Mucosa of descending colon (tissue), 3 donors: ENCODE measurements at places on chromosomes 12 and 14.

DNA sequence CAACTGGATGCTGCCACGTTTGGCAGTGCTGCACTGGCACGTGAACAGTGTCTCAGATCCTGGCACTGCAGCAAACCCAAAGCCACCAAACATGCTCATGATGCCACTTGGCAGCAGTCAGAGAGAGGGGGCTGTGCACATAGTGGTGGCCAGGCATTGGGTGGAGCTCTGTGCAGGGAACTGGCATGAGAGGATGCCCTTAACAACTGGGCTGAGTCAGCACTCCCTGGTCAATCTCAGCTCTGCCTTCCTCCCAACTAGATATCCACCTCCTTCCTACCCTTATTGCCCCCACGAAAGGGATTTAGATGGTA lies 37.0 kb downstream of the ZFHX2 start:
- DNase-seq: no peak

- no peak for DNase-seq
Measured at GRCh38 chr12:112685321-112685720, 106.2 kb upstream of the RPH3A start.

GRCh38 chr12:58931518-58931917 lies 11.2 kb upstream of the LRIG3 start:
- no peak for DNase-seq

DNA sequence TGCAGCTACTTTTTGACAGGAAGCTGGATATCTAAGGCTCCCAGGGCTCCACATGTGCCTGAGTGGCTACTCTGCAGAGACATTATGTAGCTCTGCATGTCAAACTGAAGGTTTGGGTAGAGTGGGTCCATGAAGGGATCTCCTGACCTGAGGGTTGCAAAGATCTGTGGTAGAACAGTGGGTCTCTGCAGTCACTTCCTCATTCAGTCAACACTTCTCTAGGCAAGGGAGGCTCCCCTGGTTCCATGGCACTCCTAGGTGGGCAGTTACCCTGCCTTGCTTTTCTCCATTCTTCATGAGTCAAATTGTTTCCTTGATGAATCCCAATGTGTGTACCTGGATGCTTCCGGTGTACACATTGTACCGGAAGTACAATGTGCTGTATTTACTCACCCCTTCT lies 57.4 kb downstream of the CMAS start:
- no peak for DNase-seq

DNA sequence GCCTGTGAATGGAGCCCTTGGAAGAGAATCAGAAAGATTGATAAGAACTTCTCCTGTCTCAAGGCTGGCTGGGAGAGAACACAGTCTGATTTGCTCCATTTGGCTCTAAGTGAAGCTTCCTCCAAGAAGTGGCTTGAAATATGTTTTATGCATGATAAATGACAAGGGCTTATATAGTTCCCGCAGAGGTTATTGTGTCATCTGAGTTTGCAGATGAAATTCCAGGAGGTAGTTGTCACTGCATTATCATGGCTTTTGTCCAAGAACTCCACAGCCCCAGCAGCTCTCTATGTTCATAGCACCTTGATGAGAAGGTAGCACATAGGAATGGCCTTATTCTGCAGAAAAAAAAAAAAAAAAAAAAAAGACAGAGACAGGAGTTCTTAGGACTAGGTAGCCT lies 108.5 kb downstream of the DACT1 start:
- DNase-seq: no peak

- peak; percentile 57 for DNase-seq
Measured at GRCh38 chr12:121060149-121061001, 21.3 kb upstream of the OASL start.

GRCh38 chr14:104708606-104709268 lies 15.3 kb upstream of the ADSS1 start:
- DNase-seq: peak; percentile 80

GRCh38 chr12:107105410-107105703 lies 12.0 kb upstream of the CRY1 start:
- DNase-seq: no peak

DNA sequence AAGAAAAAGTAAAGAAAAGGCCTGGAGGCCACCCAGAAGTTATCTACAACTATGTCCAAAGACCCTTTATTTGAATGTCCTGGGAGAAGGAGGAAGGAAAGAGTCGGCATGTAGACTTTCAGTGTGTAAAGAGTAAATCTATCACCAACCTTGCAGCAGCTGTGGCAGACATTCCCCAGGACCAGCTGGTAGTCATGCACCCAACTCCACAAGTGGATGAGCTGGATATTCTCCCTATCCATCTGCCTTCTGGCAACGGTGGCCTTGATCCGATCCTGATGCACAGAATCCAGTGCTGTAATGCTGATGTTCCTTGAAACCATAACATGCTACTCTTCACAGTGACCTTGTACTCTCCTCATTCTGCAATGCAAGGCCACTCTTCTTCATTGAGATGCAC lies 27.3 kb downstream of the KRT76 start:
- DNase-seq: no peak

DNA sequence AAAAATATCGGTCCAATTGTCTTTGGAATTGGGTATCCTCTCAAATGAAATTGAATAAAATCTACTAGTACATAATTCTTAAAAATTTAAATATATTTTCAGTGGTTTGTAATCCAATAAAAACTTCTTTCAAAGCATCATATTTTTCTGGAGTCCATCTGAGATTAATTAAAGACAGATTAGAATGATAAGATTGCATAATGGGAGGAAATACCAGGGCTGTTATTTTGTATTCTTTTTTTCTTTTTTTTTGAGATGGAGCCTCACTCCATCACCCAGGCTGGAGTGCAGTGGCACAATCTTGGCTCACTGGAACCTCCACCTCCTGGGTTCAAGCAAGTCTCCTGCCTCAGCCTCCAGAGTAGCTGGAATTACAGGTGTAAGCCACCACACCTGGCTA lies 103.8 kb downstream of the TMTC3 start:
- DNase-seq: no peak

- DNase-seq: no peak
Measured at GRCh38 chr12:42039176-42039575, 105.5 kb downstream of the GXYLT1 start.

DNA sequence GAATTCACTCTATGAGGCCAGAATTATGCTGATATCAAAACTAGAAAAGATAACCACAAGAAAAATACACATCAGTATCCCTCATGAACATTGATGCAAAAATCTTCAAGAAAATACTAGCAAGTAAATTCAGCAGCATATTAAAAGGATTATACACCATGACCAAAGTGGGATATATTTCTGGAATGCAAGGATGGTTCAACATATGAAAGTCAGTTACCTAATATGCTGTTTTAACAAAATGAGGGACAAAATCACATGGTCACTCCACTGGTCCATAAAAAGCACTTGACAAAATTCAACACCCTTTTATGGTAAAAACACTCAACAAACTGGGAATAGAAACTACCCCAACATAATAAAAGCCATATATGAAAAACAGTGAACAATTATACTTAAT lies 40.3 kb downstream of the TECPR2 start:
- DNase-seq: no peak

GRCh38 chr12:54140588-54141388 lies 48.0 kb downstream of the SMUG1 start:
- no peak for DNase-seq

DNA sequence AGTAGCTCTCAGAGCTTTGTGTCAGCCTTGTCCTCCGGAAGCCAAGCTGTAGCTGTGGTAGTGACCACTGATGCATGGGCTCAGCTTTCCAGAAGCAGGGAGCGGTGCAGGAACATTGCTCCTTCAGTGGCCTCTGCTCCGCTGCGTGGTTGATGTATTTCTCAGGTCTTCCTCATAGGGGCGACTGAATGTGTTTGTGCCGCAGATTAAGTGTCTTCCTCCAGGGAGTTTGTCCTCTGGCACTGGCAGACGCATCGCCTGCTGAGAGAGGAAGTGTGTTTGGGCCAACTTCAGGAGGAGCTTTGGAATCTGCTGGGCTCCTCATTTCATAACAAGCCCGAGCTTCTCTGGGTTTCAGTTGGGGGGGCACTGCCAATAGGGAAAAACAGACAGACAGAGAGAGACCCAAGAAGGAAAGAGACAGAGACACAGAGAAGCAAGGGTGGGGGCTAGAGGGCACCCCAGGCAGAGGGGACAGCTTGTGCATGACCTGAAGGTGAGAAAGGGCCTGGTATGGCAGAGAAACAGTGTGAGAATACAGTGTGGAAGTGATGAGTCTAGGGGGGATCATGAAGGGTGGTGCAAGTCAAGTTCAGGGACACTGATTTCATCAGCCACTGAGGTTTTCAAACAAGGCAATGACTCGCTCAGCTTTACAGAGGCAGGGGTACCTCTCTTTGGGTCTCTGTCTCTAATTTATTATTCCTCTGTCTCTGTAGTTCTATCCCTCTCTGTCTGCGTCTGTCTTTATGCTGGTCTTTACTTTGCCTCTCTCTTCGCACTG lies 69.4 kb upstream of the PRIMA1 start:
- DNase-seq: no peak

GRCh38 chr14:90677484-90678050 lies 138.7 kb downstream of the TTC7B start:
- DNase-seq: no peak

DNA sequence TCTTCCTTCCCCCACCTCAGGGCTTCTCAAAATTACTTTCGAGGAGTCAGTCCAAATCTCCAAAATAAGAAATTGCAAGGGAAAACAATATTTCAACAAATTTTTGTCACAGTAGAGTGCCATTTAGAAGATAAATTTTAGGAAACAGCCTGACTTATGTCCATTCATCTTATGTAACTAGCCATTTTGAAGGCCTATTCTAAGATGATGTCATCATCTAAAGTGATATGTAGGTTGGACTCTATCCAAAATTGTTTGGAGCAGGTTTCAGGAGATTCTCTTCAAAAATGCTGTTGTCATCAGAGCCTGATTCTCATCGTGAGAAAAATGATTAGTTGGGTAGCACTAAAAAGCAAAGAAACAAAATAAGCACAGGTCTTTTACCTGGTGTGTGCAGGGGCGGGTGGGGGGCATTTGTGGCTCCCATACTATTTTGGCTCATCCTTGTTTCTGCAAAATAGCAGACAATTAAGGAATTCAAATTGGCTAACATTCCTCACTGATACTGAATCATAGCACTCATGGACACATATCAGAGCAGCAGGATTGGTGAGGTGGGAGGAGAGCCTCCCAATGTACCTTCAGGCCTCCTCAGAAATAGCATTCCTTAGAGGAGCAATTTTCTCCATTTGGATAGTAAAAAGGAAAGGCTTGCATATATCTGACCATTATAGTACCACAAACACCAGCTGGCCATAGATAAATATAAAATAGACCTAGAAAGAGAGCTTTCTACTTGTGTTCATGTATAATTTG lies 360.9 kb upstream of the NAV3 start:
- DNase-seq: no peak

DNA sequence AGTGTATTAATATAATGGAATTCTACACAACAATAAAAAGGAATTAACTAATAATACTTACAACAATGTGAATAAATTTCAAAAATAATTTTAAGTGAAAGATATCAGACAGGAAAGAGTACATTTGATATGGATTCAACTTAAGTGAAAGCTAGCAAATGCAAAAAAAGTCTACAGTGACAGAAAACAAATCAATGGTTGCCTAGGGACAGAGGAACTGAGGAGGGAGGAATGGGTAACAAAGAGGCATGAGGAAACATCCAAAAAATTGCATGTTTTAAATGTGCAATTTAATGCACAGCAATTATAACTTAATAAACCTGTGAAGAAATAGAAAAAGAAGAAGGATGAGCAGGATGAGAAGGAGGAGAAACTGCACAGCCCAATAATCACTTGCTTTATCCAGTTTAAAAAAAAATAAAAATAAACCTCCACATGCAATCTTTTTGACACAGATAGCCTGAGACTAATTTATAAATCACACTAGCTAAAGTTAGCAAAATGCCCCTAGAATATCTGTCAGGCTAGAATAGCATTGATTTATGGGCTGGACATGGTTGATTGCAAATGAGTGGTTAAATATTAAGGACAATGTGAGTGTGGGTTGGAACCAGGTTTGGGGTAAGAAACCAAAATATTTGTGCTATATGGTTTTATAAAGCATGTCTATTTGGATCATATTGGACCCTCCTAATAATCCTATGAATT lies 1089.1 kb downstream of the TRHDE start:
- DNase-seq: no peak
